ENCODE measurements at places on chromosomes 7 and 10. TPM values are rescaled to one million over a fixed set of nuclear protein-coding genes. Genes with fewer than 3 reads are reported as not detected.

Gene OR2A1
- not detected for total RNA-seq

Gene AGR2
- 100 TPM for total RNA-seq

Gene SUMF2
- total RNA-seq: 106 TPM

Gene MSRB2
- total RNA-seq: 18.5 TPM

Gene TAC1
- not detected for total RNA-seq

Gene AOAH
- total RNA-seq: not detected

Gene RNF133
- total RNA-seq: not detected

Gene CCDC3
- 1.2 TPM for total RNA-seq

Gene OPALIN
- not detected for total RNA-seq

Gene IKZF1
- total RNA-seq: not detected

Gene ZNF853
- 2.0 TPM for total RNA-seq

Gene JMJD1C
- total RNA-seq: 21.2 TPM

Gene PTF1A
- not detected for total RNA-seq

Gene SPDYE11
- not detected for total RNA-seq

Gene KLF14
- total RNA-seq: 0.08 TPM

Gene LYZL2
- total RNA-seq: not detected

Gene CYP2C8
- total RNA-seq: not detected

Gene OR2A5
- not detected for total RNA-seq

Gene RARRES2
- total RNA-seq: not detected

Gene PAPSS2
- 17.3 TPM for total RNA-seq

Gene ACBD7
- 1.2 TPM for total RNA-seq

Gene PON1
- 1.0 TPM for total RNA-seq

Gene GRID2IP
- not detected for total RNA-seq

Gene GIMAP1
- not detected for total RNA-seq

Gene LAMB4
- 0.08 TPM for total RNA-seq

Gene KAZALD1
- total RNA-seq: 3.0 TPM

Gene INHBA
- 0.20 TPM for total RNA-seq

Gene AKR1C2
- 3,571 TPM for total RNA-seq

Gene KCNMA1
- total RNA-seq: 68.8 TPM

Gene SPDYE1
- not detected for total RNA-seq

Gene AMZ1
- not detected for total RNA-seq

Gene NKX1-2
- not detected for total RNA-seq

Gene ITGA8
- not detected for total RNA-seq

Gene TUBB8
- 0.16 TPM for total RNA-seq

Gene TMEM236
- total RNA-seq: 0.08 TPM

Gene BNIP3
- total RNA-seq: 43.5 TPM

Gene SLC29A3
- 21.6 TPM for total RNA-seq

Gene HOXA7
- 5.1 TPM for total RNA-seq

Gene CPED1
- not detected for total RNA-seq

Gene HOXA11
- 0.75 TPM for total RNA-seq

Gene C10orf90
- total RNA-seq: 3.5 TPM

Gene LRRC18
- not detected for total RNA-seq

Gene TAS2R41
- not detected for total RNA-seq

Gene ARL3
- total RNA-seq: 14.4 TPM

Gene CDHR3
- 5.0 TPM for total RNA-seq

Gene CBLL1
- 47.7 TPM for total RNA-seq

Gene TMEM176A
- not detected for total RNA-seq
